ENCODE measurements at places on chromosomes 16 and 17.

- no peak for DNase-seq
Measured at GRCh38 chr16:85557083-85557970, 55.8 kb upstream of the GSE1 start.

- no peak for DNase-seq
Measured at GRCh38 chr17:81448442-81448841, 53.2 kb downstream of the BAHCC1 start.

- DNase-seq, result no peak
Measured at GRCh38 chr17:50111673-50112655, 16.8 kb downstream of the PDK2 start.

GRCh38 chr16:23724785-23725131, 11.7 kb upstream of the ERN2 start:
- DNase-seq, result no peak

GRCh38 chr17:59617156-59617732, 2.5 kb upstream of the CLTC start:
- DNase-seq, result no peak

- no peak for DNase-seq
Measured at GRCh38 chr16:67967958-67968399, 458 bp downstream of the SLC12A4 start.

DNA sequence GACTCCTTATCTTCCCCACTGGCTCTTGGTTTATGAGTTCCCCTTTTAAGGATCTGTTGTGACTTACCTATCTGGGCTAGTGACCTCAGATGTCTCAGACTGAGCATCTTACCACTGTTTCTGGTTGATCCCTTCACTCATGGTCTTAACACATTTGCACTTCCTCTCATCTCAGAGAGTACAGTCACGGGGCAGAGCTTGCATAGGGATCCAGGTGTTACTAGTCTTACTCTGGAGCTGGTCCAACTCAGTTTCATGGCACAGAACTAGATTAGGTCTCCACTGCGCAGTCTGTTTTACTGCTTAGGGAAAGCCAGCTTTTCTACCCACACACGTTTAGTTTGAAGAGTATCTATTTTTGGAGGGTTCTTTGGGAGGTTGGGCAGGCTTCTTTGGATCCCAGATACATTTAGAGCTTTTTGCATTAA, 10.2 kb downstream of the GABARAPL2 start:
- no peak for DNase-seq

GRCh38 chr16:13680021-13680889, 239.7 kb upstream of the ERCC4 start:
- DNase-seq, result peak; percentile 3

- no peak for DNase-seq
Measured at GRCh38 chr17:8146381-8147140, 5.6 kb downstream of the PER1 start.

- DNase-seq, result peak; percentile 42
Measured at GRCh38 chr17:1315891-1316403, 36.5 kb downstream of the TRARG1 start.

DNA sequence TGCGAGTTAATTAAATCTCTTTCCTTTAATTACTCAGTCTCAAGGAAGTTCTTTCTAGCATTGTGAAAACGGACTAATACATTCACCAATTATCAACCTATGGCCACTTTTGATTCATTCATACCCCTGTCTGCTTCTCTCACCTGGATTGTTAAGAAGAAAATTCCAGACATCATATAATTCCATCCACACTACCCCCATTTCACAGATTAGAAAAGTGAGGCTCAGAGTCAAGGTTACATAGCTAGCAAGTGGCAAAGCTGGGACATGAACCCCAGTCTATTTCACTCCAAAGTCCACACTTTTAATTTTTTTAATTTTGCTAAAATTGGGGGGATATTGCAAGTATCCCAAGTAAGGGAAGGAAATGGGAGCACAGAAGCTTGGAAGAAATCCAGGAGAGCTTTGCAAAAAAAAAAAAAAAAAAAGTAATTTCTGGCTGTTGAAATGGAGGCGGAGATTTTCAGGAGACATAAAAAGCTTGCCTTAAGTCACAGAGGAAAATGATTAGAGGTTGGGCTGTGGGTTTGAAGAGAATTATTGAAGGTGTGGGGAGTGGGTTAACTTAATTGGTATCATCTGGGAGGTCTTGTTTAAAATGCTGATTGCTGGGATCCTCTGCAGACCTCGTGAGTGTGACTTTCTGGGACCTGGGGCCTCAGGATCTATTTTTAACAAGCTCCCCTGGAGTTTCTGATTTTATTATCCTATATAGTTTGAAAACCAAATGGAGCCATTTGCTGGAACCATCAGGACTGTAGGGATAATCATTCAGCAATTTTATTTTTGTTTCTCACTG, 42.3 kb upstream of the ZKSCAN2 start:
- DNase-seq, result no peak

DNA sequence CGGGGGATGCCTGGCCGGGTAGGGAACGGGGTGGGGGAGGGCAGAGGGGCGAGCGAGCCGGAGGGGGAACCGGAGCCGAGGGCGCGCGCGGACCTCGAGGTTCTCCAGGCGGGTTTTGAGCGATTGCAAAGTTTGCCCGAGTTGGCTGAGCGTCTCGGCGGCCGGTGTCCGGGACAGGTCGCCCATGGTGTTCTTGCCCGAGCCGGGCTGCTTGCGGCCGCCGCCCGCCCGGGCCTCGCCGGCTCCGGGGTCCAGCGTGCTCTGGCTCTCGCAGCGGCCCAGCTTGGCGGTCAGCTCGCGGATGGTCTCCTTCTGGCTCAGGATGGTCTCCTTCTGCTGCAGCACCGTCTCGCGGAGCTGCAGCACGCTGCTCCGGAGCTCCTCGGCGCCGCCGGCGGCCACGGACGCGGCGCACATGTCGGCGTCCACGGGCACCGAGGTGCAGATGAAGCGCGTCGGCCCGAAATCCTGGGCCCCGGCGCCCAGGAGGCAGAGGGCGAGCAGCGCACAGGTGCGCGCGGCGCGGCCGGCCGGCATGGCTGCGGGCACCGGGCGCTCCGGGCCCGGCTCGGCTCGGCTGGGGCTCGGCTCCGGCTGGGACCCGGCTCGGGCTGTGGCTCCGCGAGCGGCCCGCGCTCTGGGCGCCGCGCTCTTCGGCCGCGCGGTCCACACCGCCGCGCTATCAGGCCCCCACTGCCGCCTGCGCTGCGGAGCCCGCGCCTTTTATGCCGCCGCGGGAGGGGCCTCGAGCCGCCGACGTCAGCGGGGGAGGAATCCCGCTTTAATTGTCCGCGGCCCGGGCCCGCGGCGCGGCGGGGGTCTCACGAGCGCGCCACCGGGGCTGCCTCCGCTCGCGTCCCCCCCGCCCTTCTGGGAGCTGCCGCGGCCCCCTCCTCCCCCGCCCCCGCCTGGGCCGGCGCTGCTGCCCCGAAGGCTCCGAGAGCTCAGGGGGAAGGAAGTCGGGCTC, at the start of gene NPTX1:
Gene NPTX1 (minus strand): TSS at position 698 of the 967 bp plus-strand sequence. CDS start 161 bp downstream, at position 537.
- peak; percentile 55 for DNase-seq

DNA sequence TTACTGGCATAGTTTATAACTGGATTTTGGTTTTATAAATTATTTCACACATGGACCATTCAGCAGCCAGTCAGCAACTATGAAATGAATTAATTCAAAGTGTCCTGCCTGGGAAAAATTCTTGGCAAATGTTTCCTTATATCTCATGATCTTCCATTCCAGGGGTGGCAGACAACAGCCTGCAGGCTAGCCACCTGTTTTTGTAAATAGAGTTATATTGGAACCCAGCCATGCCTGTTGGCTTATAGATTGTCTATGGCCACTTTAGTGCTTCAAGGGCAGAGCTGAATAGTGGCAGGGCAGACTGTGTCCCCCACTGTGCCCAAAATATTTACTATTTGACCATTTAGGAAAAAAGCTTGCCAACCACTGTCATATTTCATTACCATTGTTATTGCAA, 613.7 kb downstream of the TMEM114 start:
- no peak for DNase-seq

- DNase-seq, result no peak
Measured at GRCh38 chr16:88623858-88624257, 14.5 kb upstream of the IL17C start.

- no peak for DNase-seq
Measured at GRCh38 chr17:954431-955164, 25.0 kb downstream of the NXN start.

- no peak for DNase-seq
Measured at GRCh38 chr17:50532452-50533024, at the start of gene EPN3. Gene EPN3, plus strand, starts transcription at chr17:50532735. Its CDS starts 3,822 bp downstream, at chr17:50536557.

- DNase-seq, result no peak
Measured at GRCh38 chr17:40577611-40578065, 12.4 kb upstream of the CCR7 start.

GRCh38 chr17:57984936-57985674, 2.9 kb downstream of the VEZF1 start:
- DNase-seq, result no peak

All from NCI-H1930 (cell line).